ENCODE measurements at places on chromosomes 2 and 18.

- no peak for DNase-seq
Measured at GRCh38 chr2:236081171-236081570, 87.0 kb downstream of the GBX2 start.

GRCh38 chr2:9400268-9401058 is 22.9 kb downstream of the ITGB1BP1 start:
- DNase-seq: no peak

- DNase-seq: peak; percentile 71
Measured at GRCh38 chr2:232521959-232522622, 1.9 kb downstream of the PRSS56 start.

DNA sequence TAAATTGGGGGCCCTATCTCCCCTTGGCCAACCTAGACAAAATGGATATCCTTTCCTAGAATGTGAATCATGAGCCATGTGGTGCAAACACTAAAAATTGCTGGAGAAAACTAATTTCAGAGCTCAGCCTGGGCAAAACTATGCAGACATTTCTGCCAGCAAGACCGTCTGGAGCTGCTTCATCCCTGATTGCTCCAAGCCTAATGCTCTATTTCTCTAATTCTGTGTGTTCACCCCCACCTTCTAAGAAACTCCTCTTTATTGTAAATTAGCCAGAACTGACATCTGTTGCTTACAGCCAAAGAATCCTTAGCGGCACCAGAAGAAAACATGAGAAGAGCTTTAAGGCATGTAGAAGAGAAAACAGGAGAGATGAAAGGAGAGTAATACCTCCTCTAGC is 337.7 kb upstream of the CHAC2 start:
- no peak for DNase-seq

- DNase-seq: no peak
Measured at GRCh38 chr18:10312326-10313015, 142.0 kb upstream of the APCDD1 start.

GRCh38 chr2:233412405-233412804 is 58.1 kb downstream of the DGKD start:
- no peak for DNase-seq

GRCh38 chr18:75854174-75854573 is 426.7 kb upstream of the SMIM21 start:
- DNase-seq: no peak

- no peak for DNase-seq
Measured at GRCh38 chr18:41870191-41870590, 84.8 kb upstream of the PIK3C3 start.

DNA sequence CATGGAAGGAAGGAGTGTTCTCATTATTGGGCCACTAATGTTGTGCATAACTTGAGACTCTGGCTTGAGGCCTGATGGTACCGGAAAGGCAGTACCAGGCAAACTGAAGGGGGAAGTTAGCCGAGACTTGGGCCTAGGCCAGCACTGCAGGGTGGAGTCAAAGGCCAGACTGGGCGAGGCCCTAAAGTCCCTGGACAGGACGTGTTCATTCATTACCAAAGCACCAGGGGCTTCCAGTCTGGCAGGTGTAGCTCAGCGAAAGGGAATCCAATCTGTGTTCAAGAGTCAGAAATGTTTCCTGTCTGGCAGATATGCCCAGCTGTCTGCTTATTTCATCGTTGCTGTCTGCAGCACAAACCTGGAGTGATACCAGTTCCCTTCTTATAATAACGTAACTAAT is 4.7 kb upstream of the ITSN2 start:
- DNase-seq: no peak

- no peak for DNase-seq
Measured at GRCh38 chr2:28361991-28362710, 30.5 kb upstream of the FOSL2 start.

All from activated T-cell treated with anti-CD3 and anti-CD28 coated beads for 1 hour (primary cell).